ENCODE measurements at places on chromosomes 7 and 10. TPM values are rescaled to one million over a fixed set of nuclear protein-coding genes. Genes with fewer than 3 reads are reported as not detected.

DNA sequence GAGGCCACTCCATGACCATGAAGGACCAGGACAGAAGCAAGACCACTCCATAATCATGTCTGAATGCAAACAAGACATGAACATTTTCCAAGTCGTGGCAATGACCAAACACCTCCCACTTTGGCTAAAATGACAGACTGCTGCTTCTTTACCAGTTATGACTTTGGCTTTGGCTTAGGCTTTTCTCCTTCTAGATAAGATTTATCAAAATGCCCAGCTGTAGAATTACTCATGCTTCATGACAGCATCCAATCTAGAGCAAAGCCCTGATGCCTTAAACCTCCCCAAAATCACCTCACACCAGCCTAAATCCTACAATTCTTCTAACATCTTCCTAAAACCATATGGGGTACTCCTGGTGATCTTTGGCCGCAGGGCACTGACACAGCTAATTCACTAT lies 102.1 kb downstream of the VPS41 start:
- DNase-seq: no peak

GRCh38 chr10:33244354-33244967 lies 90.0 kb downstream of the NRP1 start:
- DNase-seq: no peak

Gene INHBA
- 5.4 TPM for total RNA-seq

Gene LIPJ
- total RNA-seq: 1.2 TPM
